ENCODE measurements at places on chromosomes 6 and 20.

- no peak for DNase-seq
Measured at GRCh38 chr6:29631209-29631810, 1.7 kb downstream of the GABBR1 start.

DNA sequence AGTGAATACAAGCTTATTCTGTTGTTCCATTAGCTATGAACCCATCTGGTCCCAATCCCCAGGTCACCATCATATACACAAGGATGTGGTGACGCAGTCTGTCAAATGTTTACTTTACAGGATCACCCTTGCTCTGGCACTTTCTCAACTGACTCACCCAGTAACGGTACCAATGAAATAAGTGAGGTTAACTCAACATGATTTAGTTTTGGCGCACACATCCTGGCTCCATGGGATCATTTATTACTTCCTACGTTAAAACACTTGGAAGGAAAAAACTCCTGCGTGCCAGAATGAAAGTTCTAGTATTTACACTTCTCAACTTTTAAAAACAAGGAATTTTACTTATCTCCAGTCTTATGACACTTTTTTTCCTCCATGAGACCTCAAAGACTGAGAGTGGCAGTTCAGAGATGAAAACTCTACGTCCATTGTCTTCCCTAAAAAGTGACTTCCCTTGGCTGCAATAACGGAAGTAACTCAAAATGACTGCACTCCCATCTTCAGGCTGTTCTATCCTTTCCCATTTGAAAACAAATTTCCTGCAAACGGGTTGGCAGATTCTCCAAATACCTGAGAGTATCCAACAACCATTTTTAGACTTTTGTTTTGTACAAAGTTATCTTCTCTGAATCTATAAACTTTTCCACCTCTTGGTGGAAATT, 15.9 kb downstream of the AGPAT4 start:
- DNase-seq: no peak

GRCh38 chr6:166258854-166259276, 49.3 kb downstream of the PRR18 start:
- DNase-seq: peak; percentile 96

DNA sequence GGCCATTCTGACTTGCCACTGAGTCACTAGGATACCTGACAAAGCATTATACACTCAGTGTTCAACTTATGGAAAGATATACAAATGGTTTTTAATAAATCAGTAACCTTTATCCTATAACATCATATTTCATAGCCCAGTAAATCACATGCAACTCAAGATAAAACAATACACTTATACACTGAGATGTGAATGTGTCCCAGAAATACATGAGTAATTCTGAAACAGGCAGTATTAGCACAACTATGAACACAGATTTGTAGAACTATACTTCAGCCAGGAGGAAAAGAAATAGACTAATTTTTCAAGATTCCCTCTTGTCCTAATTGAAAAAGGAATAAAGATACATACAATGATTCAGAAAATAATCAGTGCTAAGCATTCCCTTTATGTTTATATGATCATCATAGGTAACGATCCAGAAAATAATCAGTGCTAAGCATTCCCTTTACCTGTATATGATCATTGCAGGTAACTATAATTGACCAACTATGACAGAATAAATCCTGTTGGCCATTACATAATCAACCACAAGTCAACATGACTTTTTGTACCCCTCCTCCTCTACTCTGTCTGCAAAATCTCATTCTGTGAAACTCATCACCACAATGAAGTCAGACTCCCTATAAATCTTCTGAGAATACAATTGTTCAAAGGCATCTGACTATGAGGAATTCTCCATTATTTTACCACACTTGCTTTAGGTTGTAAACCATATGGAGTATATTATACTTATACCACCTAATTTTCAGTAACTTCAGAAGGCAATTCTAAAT, 30.3 kb downstream of the HACE1 start:
- no peak for DNase-seq

- DNase-seq: no peak
Measured at GRCh38 chr6:158517581-158517980, 42.3 kb upstream of the TMEM181 start.

GRCh38 chr20:60136645-60137401, 178.6 kb downstream of the CDH26 start:
- DNase-seq: peak; percentile 39

Data from suppressor macrophage (primary cell).